Large intestine (tissue), 12 donors: ENCODE measurements at places on chromosomes 12 and 14.

- no peak for DNase-seq
Measured at GRCh38 chr14:93309427-93309966, 23.3 kb downstream of the BTBD7 start.

DNA sequence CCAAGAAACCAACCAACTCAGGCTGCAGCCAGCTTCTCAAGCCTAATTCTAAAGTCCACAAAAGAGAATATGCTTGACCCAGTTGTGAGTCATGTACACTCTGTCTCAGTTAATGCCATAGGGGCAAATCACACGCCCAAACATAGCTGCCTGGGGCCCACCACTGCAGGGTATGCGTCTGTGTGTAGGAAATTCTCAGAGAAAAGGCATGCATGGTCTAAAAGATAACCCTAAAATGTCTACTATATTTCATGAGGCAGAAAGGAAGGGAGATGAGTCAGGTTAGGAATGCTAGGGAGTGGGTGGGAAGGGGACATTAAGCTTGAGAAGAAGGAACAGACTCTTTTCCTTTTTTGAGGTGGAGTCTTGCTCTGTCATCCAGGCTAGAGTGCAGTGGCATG lies 22.3 kb upstream of the SPTLC2 start:
- peak; percentile 62 for DNase-seq

GRCh38 chr14:102973706-102974285 lies 51.3 kb downstream of the AMN start:
- no peak for DNase-seq

DNA sequence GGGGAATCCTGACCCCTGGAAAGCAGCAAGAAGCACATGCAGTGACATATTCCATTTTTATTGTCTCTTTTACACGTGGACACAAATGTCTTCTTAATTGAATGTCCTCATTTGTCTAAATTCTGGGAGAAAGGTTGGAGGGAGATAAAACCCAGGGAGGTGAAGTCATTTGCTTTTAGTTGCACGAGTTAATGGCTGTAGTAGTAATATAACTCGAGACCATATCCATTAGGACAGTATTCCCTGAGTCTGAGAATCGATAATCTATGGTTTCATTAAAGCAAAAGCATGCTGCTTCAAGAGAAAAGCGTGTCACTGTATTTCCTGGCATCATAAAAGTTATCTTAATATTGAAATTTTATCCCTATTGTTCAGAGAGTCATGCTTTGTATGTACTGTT lies 216.0 kb upstream of the PELI2 start:
- DNase-seq = no peak

- no peak for DNase-seq
Measured at GRCh38 chr12:20142316-20142715, 226.0 kb upstream of the PDE3A start.

- no peak for DNase-seq
Measured at GRCh38 chr14:54343272-54344121, 53.3 kb upstream of the CDKN3 start.

- DNase-seq = no peak
Measured at GRCh38 chr14:67987606-67988005, 168.0 kb downstream of the RAD51B start.

DNA sequence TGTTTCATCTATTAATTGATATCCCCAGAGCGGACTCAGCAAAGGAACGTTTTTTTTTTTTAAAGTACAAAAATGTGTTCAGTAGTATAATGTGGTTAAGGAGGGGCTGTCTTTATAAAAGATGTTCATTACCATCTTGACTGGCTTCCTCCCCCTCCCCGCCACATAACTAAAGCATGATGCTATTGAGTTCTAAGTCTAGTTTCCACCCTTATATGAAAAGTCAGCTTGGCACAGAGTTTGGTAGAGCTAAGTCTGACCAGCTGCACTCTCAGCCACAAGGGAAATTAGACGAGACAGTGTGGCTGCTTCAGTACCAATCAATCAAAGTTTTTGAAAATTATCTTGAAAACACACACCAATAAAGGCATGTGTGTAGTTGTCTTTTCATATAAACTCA lies 1.9 kb upstream of the MYBPC1 start:
- DNase-seq = no peak

DNA sequence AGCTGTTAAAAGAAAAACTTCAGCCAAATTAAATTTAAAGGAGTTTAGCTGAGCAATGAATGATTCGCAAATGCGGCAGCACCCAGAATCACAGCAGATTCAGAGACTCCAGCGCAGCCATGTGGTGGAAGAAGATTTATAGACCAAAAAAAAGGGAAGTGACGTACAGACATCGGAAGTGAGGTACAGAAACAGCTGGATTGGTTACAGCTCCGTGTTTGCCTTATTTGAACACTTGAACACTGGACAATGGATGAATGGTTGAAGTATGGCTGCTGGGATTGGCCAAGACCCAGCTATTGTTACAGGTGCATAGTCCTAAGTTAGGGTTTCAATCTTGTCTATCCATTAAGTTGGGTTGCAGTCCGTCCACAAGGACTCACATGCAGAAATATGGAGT lies 42.6 kb downstream of the GALNT8 start:
- no peak for DNase-seq

- DNase-seq = no peak
Measured at GRCh38 chr12:61044766-61045165, 1215.4 kb upstream of the USP15 start.

GRCh38 chr12:78088391-78088832 lies 257.7 kb downstream of the NAV3 start:
- no peak for DNase-seq

DNA sequence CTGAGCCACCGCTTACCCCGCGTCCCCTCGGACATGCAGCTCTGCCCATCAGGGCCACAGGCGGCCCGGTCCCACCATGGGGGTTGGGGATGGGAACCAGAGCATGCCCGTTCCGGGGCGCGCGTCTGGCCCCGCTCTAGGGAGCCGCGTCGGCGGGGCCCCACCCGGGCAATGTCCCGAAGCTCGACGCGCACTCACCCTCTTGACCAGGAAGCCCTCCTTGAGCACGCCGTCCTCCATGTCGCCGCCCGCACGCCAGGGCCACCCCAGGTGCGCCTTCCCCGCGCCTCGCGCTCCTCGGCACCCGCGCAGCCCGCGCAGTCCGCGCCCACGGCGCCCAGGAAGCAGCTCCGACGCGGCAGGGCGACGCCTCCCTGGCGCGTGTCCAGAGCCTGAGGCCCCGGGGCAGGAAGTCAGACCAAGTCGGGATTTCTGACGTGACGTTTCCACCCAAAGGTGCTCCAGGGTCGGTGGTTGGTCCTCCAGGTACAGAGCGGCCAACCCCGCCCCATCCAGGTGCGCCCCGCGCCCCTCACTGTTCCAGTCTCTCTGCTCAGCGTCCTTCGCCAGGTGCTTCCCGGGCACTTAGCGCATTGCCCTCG lies at the start of gene PLEK2:
PLEK2 (minus strand) TSS at position 346 of the 602 bp plus-strand sequence; CDS start at position 240, 106 bp downstream.
- DNase-seq = peak; percentile 94

DNA sequence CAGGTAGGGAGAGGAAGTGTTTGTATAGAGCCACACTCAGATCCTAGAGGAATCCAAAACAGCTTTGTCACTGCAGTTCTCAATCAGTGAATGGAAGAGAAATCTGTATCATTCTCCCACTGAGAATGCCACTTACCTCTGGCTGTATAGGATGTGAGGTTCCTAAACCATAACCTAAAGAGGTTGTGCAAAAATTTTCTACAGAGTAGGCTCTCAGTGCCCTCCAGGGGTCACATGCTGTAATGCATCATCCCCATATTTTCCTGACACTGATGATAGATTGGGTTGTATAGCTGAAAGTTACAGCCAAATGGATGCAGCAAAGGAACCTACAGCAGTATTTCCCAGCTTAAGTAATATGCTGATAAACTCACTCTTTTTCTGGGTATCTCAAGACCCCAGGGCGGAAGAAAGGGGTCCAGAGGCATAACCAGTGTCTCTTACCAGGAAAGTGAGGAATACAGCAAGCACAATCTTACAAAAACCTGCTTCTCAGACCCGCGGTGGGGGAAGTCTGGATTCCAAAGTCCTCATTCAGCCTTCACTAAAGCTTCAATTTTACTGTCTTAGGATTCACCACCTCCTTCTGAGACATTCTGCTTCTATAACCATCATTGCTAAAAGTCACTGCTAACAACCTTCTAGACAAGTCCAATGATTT lies 3.8 kb downstream of the BCDIN3D start:
- DNase-seq = no peak

GRCh38 chr12:267581-268482 lies 5.2 kb upstream of the SLC6A13 start:
- DNase-seq = no peak
